ENCODE measurements at places on chromosomes 7 and 10.

- no peak for DNase-seq
These were observed 139.1 kb downstream of the CCDC3 start for GRCh38 chr10:12862459-12862858.

GRCh38 chr7:32887395-32887794, 4.2 kb downstream of the KBTBD2 start:
- no peak for DNase-seq

DNA sequence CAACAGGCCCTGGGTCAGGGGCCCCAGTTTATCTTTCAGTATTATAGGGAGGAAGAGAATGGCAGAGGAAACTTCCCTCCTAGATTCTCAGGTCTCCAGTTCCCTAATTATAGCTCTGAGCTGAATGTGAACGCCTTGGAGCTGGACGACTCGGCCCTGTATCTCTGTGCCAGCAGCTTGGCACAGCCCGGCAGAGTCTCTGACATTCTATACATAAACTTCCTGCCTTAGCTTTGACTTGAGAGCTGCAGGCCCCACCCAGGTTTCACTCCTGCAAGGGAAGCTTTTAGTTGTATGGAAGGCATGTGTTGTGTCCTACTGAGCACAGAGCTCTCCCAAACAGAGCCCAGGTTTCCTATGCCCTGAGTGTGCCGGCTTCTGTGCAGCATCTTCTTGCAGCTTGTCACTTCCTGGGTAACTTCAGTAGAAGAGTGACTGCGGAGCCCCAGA, 205.6 kb upstream of the PRSS58 start:
- no peak for DNase-seq

DNA sequence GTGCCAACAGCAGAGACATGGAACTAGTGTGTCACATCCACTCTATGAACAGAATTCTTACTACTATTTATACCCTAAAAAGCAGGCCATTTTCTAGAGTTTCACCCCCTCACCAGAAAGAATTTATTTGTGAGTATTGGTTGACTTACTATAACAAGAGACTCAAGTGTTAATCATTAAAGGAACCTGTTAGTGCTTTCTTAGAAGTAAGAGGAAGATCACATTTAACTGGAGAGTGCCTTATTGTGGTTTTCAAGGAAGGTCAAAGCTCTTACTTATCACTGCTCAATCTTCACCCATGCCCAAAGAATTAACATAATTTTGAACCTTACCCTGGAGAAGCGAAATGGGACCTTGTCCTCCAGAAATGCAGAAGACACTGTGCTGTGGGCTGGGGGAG, 169.3 kb upstream of the PRSS1 start:
- DNase-seq = no peak

- DNase-seq = no peak
These were observed 134.9 kb upstream of the RSU1 start for GRCh38 chr10:16952080-16952479.

- DNase-seq = no peak
These were observed 4.3 kb downstream of the MAP3K8 start for GRCh38 chr10:30438021-30438850.

GRCh38 chr7:1651031-1651446, 19.0 kb upstream of the ELFN1 start:
- no peak for DNase-seq

DNA sequence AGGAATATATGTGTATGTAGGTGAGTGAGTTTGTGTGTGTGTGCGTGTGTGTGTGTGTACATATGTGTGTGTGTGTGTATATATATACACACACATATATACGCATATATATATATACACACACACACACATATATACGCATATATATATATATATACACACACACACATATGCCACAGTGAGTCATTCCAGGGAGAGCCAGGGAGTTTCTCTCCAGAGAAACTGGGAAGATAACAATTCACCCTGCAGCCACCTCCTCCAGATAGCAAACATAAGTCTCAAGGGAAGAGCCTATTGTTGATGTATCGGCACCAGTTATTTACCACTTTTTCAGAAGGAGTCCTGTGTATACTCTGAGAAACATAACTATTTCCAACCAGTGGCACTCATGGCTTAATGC, 102.3 kb upstream of the STK17A start:
- no peak for DNase-seq

- DNase-seq = no peak
These were observed 79.5 kb downstream of the SGMS1 start for GRCh38 chr10:50544095-50544856.

- DNase-seq = no peak
These were observed 10.4 kb downstream of the RAB11FIP2 start for GRCh38 chr10:118036281-118036875.

- DNase-seq = no peak
These were observed 60.1 kb downstream of the ZMIZ1 start for GRCh38 chr10:79128923-79129305.

DNA sequence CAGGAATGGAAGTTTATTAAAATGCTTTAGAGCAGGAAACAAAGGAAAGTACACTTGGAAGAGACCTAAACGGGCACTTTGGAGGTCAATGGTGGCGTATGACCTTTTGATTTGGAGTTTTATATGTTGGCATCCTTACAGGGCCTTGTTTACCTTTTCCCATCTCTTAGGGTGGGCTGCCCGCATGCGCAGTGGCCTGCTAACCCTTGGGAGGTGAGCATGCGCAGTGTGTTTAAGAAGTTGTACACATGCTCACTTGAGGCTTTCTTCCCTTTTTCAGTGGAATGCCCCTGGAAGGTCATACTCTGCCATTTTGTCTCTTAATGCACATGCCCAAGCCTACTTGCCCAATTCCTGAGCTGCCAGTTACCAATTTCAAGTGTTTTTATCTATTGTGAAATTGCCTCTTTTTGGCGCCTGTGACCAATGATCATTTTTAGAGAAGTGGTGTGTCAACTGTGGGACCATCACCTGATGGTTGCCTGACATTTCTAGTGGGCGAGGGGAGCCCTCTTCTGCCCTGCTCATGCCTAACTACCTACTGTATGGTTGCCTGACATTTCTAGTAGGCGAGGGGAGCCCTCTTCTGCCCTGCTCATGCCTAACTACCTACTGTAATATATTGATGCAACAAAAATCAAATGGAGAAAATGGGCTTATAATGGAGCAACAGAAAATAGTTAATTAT, 138.0 kb downstream of the PPP1R9A start:
- no peak for DNase-seq

DNA sequence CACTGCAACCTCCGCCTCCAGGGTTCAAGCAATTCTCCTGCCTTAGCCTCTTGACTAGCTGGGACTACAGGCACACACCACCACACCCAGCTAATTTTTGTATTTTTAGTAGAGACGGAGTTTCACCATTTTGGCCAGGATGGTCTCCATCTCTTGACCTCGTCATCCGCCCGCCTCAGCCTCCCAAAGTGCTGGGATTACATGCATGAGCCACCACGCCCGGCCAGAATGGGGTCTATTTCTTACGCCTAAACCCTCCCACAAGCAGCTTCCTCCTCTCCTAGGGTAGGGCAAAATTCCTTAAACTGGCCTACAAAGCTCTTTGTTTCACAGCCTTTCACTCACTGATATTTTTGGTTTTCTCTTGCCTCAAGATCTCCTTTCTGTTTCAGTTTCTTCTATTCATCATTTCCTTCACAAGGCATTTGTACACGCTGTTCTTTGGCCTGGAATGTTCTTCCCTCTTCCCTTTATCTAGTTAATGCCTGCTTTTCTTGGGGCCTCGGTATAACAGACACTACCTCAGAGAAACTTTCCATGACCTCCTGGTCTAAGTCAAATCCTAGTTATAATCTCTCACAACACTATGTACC, 6.7 kb downstream of the CPEB3 start:
- no peak for DNase-seq

GRCh38 chr10:110042891-110043290, 35.1 kb downstream of the ADD3 start:
- DNase-seq = no peak

- no peak for DNase-seq
These were observed 9.9 kb upstream of the ZNF212 start for GRCh38 chr7:149229526-149229925.

DNA sequence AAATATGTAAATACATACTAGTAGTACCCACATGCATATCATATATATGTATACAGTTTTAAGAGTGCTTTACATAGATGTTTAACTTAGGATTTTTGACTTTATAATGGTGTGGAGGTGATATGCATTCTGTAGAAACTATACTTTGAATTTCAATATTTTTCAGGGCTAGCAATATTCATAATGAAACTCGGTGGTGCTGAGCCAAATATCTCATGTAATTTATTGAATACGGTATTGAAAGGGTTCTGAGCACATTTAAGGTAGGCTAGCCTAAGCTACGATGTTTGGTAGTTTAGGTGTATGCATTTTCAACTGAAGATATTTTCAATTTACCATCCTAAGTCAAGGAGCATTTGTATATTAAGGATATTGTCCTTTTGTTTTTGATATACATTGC, 36.0 kb downstream of the ZNRF2 start:
- no peak for DNase-seq

- no peak for DNase-seq
These were observed 158.8 kb upstream of the SP8 start for GRCh38 chr7:20945451-20945850.

DNA sequence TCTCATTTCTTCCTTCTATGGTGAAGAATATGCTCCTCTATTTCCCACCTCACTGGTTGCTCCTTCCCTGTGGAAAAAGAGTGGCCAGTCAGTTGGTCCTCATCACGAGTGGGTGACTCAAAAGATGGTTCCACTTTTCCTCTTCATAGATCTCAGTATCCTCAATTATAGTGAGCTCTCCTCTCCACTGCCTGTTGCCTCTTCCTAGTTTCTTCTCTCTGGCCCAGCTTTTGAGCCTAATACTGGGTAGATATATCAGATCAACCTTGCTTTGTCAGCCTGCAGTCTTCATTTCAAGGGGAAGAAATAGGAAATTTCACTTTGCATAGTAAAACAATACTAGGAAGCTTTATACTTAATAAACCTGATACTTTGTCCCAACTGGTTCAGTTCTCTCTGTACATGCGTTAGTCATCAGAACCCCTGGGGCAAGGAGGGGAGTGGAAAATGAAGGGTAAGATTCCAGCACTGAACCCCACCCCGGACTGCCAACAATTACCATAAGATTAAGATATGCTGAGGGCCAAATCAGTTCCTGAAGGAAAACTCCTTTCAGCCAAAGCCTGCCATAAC, 15.5 kb upstream of the WNT16 start:
- DNase-seq = no peak

DNA sequence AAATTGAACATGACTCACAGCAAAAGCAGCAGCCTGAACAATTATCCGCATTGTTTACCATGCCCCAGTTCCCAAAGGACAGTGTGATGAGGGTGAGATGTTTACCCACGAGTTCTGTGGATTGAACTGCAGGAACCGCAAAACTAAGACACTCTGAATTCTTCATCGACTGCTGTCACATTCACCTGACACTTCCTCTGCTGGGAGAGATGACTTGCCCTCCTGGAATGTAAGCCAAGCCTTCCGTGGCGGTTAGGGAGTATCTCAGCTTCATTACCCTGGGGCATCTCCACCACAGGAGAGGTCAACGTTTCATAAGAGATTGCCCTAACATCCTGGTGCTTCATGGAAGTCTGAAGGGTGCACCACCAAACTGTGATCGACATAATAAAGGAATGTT, 374.6 kb upstream of the ADARB2 start:
- no peak for DNase-seq

- DNase-seq = no peak
These were observed 64.1 kb downstream of the PHTF2 start for GRCh38 chr7:77862691-77863090.

- DNase-seq = no peak
These were observed 10.0 kb upstream of the PCGF5 start for GRCh38 chr10:91210435-91210834.

GRCh38 chr7:29485339-29486190, 78.1 kb upstream of the PRR15 start:
- DNase-seq = no peak

- DNase-seq = no peak
These were observed 30.6 kb downstream of the PALD1 start for GRCh38 chr10:70508912-70509756.

- DNase-seq = no peak
These were observed 34.5 kb downstream of the CHN2 start for GRCh38 chr7:29229066-29229465.

GRCh38 chr7:83861-84632, 108.3 kb upstream of the FAM20C start:
- DNase-seq = no peak

DNA sequence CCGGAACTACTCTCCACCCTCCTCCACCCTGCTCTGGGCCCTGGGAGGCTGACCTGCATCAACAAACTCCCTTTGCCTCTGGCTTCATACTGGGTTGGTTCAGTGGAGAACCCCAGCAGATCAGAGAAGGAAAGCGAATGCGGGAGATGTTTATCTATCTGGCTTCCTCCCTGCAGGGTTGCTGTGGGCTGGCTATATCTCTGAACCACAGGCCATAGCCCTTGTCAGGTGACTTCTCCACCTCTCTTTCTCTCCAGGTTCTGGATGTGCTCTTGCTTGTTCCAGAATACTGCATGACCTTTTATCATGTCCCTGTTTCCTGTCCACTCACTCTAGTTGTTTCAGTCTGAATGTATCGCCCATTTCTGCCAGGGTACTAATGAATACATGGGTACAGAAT, 51.7 kb upstream of the IFRD1 start:
- DNase-seq = no peak

GRCh38 chr10:60908031-60908430, 36.0 kb downstream of the RHOBTB1 start:
- DNase-seq = no peak

DNA sequence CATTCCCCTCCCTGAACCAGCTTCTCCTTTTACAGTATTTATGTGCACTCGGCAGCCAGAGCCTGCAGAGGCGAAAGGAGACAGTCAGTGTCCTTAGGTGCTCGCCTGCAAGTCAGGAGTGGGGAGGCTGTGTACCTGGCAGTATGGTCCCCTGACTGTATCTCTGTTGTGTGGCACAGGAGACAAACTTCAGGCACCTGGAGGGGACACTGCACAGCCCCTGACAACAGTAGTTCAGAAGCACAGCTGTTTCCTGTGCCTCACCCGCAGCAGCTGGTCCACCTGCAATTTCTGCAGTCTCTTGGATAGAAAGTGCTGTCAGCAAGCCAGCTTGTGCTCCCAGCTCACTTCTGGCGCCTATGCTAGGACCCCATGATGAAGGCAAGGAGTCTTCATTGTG, 73.4 kb upstream of the LAMB4 start:
- no peak for DNase-seq

- DNase-seq = no peak
These were observed 155.8 kb downstream of the REEP3 start for GRCh38 chr10:63677001-63677400.

DNA sequence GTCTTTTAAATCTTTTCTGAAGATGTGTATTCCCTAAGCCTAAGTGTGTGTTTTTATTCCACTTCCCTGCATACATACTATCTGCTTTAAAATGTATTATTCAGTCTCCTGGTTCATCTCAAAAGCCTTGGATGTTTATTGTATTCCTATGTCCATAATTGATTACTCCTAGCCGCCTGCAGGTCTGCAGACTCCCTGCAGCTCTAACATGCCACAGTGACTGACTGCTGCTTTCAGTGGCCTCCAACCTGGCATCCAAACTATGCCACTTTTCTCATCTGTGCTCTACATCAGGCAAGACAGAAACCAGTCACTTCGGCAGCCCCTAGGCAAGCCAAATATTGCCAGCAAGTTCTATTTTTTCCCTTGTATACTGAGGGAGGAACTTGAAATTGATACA, 81.7 kb downstream of the ABCA13 start:
- no peak for DNase-seq

Measured in cortex of kidney (tissue), 1 donor.